ENCODE measurements at places on chromosomes 1 and 21.

- DNase-seq = no peak
Observed at GRCh38 chr21:29578306-29578705, 279.6 kb downstream of the BACH1 start.

GRCh38 chr1:78303620-78304019 lies 187.2 kb upstream of the PTGFR start:
- peak; percentile 21 for DNase-seq

DNA sequence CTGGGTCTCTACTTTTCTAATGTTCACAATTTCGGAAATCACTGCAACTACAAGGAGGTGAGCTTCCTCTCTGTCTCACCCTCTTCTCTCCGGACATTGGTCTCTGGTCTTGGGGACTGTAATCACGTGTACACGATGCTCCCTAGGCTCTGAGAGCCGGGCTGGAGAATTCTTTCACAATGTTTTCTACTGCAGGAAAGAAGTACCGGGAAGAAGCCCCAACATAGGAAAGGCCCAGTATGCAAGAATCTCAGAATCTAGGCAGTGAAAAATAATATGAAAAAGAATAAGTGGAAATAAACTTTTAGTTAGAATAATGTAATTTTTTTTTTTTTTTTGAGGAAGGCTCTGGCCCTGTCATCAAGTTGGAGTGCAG lies 13.5 kb upstream of the HJV start:
- no peak for DNase-seq

- no peak for DNase-seq
Observed at GRCh38 chr1:231803353-231803752, 176.8 kb downstream of the DISC1 start.

GRCh38 chr1:206066479-206067171 lies 13.7 kb downstream of the RHEX start:
- DNase-seq = no peak

DNA sequence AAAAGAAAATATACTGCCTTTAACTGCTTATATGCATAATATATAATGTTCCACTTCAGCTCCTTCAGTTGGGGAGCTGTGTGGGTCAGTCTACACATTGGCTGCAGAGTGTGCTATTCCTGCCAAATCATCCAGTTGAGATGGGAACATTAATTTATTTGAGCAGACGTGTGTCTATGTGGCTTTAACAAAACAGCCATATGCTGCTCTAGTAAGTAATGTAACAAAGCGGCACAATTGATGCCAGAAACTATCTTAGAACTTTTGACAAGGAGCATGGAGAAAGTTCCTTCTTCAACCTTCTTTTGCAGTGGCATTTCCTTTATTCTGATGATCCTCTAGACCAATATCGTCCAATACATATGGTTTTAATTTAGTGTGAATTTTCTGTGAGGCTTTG lies 285.9 kb upstream of the C1orf87 start:
- DNase-seq = no peak
